ENCODE measurements at places on chromosomes 1 and 21.

- no peak for DNase-seq
Observed at GRCh38 chr1:213669964-213670691, 317.6 kb upstream of the PROX1 start.

GRCh38 chr1:181095260-181095659, 6.8 kb downstream of the IER5 start:
- no peak for DNase-seq

DNA sequence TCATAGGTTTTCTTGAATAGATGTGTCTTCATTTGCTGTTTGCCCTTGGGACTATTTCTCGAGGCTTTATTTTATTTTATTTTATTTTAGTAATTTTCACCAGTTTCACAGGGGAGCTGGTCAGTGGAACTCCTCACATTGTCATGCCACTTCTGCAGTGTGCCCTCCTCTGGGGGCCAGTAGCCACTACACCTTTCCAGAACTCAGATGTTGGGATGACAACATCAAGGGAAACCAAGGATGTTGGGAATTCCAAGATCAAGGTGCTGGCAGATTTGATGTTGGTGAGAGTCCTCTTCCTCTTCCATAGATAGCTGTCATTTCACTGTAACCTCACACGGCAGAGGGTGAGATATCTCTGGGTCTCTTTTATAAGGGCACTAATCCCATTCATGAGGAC, 35.5 kb downstream of the SLC26A9 start:
- DNase-seq: peak; percentile 37

DNA sequence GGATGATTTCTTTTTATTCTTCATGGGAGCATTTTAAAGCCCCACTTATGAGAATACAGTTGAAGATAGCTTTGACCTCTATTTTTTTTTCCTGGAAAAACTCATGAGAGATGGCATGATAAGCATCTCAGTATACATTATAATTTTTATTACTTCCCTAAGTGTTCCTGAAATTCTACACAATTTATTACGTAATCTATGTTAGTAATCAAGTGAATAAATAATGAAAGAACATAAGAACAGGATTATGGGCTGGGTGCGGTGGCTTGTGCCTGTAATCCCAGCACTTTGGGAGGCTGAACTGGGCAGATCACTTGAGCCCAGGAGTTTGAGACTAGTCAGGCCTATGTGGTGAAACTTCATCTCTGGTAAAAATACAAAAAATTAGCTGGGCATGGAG, 13.2 kb upstream of the PRKAA2 start:
- no peak for DNase-seq

DNA sequence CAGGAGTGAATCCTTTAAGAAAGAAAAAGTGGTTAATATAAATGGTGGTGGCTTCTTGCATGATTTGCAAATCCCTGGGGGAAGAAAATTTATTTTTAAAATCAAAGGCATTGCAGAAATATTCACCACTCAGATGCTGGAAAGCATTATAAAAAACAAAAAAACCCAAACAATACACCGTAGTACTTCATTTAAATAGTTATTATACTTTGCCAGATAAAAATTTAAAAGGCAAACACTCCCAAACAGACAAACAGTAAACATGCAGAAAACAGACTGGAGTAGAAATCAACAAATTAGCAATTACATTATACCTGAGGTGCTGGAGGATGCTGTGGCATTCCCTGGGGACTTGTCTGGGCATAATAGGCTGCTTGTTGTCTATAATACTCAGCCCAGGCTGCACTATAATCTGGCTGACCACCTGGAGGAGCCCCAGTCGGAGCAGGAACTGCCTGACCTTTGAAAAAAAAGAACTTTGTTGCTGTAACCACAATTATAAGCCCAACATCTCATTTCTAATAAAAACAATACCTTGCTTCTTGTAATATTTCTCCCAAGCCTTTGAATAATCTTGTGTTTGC, 29.9 kb downstream of the FUBP1 start:
- peak; percentile 44 for DNase-seq

DNA sequence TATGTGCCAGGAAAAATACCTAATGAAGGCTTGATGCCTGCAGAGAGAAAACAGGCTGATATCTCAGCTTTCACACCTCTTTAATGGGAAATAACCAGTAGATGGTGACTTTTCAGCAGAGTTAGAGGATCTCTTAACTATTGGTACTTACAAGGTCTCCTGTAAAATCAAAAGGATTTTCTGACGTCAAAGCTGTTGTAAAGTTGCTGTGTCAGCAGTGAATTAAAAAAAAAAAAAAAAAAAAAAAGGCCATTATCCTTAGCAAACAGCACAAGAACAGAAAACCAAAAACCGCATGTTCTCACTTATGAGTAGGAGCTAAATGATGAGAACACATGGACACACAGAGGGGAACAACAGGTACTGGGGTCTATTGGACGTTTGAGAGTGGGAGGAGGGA, 349.1 kb downstream of the AMY1C start:
- no peak for DNase-seq

- DNase-seq: no peak
Observed at GRCh38 chr1:48251323-48251722, 28.8 kb downstream of the SLC5A9 start.

DNA sequence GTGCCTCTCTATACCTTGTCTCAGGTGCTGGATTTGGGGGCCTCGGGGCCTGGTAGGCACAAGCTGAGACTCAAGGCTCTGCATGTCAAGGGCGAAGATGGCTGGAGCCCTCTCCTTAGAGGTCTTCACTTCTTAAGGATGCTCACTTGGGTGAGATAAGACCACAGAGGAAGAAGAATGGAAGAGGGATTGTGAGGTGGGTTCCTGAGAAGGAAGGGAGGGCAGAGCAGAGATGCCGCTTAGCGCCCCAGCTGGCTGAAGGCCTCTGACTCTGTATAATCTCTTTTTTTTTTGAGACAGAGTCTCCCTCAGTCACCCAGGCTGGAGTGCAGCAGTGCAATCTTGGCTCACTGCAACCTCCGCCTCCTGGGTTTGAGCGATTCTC, 32.2 kb downstream of the SOX13 start:
- DNase-seq: no peak

- DNase-seq: no peak
Observed at GRCh38 chr21:44569861-44570517, 3.5 kb upstream of the KRTAP10-4 start.

GRCh38 chr1:153441238-153441755, 19.2 kb downstream of the S100A7 start:
- DNase-seq: no peak

DNA sequence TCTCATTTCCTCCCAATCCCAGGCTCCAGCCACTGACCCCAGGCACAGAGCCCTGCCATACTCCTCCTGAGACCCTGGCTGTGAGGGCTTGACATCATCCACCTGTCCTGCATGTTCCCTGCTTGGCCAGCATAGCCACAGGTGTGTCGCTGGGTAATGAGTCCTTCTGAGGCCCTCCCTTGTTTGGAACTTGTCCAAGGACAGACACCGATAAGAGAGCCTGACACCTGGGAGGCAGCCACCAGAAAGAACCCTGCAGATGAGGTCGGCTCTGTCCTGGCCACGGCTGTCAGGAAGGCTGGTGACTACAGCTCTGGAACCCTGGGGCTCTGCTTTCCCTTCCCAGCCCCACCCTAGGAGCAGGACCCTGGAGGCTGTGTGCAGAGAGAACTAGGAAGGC, 34.6 kb downstream of the TMEM63A start:
- no peak for DNase-seq

DNA sequence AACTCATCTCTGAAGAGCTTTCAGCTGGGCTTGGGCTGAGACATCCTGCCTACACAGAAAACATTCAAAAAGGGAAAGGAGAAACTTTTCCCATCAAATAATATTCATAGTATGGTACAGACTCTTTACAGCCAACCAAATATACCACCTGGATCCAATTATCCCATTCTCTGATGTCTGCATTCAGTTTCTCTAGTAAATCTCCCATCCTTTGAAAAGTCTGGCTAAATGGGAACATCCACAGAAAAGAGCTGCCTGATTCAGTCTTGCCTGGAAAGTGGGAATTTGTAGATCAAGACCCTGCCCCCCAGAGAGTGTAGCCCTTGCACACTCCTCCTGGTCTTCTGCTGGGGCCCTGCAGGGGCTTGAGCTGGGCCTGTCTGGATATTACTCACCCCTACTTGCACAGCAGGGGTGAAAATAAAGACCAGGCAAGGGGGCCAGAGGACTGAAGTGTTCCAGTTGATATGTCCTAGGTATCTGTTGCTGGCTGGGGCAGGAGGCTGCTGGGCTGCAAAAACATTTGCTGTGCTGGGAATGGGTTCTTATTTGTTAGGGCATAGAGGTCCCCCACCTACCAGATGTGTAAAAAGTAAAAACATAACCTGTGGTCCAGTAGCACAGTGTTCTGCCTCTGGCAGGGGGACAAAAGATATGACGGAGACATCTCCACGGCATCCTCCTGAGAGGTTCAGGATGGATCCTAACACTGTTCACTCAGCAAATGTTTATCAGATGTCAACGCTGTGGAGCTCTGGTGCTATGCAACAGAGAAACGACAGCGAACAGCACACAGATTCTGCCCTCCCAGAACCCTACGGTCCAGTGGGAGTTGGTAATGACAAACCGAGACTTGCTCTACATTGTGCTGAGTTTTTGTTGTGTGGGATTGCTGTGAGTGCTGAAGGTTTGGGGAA, 140.3 kb downstream of the PLXNA2 start:
- no peak for DNase-seq

GRCh38 chr1:11514366-11514765, 35.4 kb downstream of the DISP3 start:
- no peak for DNase-seq
